ENCODE measurements at places on chromosomes 3 and 15.

DNA sequence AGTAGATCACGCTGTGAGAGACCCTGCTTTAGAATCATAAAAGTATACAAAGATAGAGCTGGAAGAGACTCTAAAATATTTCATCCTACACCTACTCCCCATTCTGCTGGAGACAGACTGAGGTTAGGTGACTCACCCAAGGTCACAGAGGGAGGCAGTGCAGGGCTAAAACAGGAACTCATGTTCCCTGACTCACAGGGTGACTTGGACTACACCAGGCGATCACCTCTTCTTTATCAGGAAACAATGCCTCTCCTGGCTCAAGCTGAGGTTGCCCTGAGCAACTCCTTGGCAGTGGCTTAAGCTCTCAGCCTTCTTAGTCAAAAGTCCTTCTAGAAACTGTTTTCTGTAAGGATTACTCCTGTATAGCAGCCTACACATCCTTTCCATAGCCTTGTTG, 26.4 kb upstream of the TNFAIP8L3 start:
- DNase-seq, result no peak
- H3K4me3 ChIP-seq, result no peak overlapping the region
- no peaks in the 10 kb centered on the region for H3K27me3 ChIP-seq
- no peak overlapping the region for H3K27ac ChIP-seq

DNA sequence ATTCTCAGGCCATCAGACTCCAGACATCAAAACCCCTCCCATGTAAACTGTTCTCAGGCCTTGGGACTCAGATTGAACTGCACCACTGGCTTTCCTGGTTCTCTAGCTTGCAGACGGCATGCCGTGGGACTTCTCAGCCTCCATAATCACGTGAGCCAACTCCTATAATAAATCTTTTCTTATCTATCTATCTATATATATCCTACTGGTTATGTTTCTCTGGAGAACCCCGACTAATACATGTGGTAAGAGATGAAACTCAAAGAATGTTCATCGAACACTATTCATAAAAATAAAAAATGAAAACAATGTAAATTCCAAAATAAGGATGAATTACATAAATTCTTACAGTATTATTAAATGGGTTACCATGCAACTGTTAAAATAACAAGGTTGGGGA, 84.5 kb upstream of the NTRK3 start:
- H3K27ac ChIP-seq, result no peak overlapping the region
- no peaks in the 10 kb centered on the region for H3K36me3 ChIP-seq
- no peak overlapping the region for H3K4me3 ChIP-seq
- H3K27me3 ChIP-seq, result no peaks in the 10 kb centered on the region
- H3K4me1 ChIP-seq, result no peaks in the 10 kb centered on the region

DNA sequence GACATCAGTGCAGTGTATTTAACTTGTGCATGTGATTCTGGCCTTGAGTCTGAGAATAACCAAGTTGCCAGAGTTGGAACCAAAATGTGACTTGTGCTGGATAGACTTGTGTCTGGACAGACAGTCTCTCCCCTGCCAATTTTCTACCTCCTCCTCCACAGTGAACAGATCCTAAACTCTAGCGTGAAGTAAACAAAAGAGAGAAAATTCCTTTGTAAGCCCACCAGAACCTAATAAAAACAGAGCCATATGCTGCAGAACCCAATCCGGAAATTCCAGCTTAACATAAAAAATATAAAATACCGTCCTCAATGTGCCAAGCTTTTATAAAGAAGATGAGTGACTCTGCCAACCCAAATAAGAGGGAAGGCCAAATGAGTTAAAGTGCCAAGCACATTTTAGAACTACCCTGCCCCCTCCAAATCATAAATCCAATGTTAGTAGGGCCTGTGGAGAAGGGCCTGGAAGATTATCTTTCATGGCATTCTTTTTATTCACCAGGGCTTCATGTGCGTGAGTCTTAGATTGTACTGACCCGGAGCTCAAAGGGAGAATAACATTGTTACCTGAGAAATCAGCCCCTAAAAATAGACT, 344.6 kb upstream of the PROK2 start:
- H3K27ac ChIP-seq, result no peak overlapping the region
- no peaks in the 10 kb centered on the region for H3K4me1 ChIP-seq
- no peaks in the 10 kb centered on the region for H3K36me3 ChIP-seq

DNA sequence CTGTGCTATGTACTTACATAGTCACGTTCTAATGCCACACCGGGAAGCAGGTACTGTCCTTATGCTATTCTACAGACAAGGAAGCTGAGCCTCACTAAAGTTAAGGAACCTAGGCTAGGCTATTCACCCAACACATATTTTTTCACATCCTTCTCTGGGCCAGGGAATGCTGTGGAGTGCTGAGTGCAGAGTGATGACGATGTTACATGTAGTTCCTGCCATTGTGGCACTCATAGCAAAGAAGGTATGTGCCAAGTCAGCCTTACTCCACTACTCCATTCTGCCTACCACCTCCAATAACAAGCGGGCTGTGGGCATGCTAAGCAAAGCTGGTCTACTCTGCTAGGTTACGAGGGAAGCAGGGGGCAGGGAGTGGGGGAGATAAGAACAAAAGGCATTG, 69.8 kb upstream of the SLC25A26 start:
- no peak overlapping the region for H3K27ac ChIP-seq
- peaks cover 11% of the 10 kb centered on the region for H3K4me1 ChIP-seq
- no peak overlapping the region for H3K4me3 ChIP-seq

GRCh38 chr3:64138656-64139375, 86.5 kb downstream of the PRICKLE2 start:
- no peak overlapping the region for H3K27ac ChIP-seq
- H3K27me3 ChIP-seq, result no peaks in the 10 kb centered on the region
- DNase-seq, result no peak
- H3K36me3 ChIP-seq, result no peaks in the 10 kb centered on the region
- H3K4me1 ChIP-seq, result peaks cover under 1% of the 10 kb centered on the region
- H3K4me3 ChIP-seq, result no peak overlapping the region

DNA sequence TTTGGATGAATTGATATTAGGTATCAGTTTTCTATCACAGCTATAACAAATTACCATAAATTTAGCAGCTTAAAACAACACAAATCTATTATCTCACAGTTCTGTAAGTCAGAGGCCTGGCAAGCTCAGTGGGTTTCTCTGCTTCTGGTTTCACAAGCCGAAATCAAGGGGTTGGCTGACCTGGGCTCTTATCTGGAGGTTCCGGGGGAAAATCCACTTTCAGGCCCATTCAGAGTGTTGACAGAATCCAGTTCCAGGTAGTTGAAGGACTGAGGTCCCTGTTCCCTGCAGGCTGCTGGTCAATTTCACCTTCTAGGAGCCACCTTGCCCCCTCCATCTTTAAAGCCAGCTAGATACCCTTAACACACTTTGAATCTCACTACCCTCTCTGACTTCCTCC, 11.1 kb upstream of the HHATL start:
- H3K27me3 ChIP-seq, result no peaks in the 10 kb centered on the region
- no peak overlapping the region for H3K27ac ChIP-seq
- no peaks in the 10 kb centered on the region for H3K36me3 ChIP-seq
- H3K4me1 ChIP-seq, result no peaks in the 10 kb centered on the region
- DNase-seq, result peak; percentile 8

- H3K36me3 ChIP-seq, result no peaks in the 10 kb centered on the region
- H3K4me3 ChIP-seq, result no peak overlapping the region
- DNase-seq, result peak; percentile 66
- no peaks in the 10 kb centered on the region for H3K4me1 ChIP-seq
Measured at GRCh38 chr3:47266709-47267489, 15.7 kb downstream of the KIF9 start.

DNA sequence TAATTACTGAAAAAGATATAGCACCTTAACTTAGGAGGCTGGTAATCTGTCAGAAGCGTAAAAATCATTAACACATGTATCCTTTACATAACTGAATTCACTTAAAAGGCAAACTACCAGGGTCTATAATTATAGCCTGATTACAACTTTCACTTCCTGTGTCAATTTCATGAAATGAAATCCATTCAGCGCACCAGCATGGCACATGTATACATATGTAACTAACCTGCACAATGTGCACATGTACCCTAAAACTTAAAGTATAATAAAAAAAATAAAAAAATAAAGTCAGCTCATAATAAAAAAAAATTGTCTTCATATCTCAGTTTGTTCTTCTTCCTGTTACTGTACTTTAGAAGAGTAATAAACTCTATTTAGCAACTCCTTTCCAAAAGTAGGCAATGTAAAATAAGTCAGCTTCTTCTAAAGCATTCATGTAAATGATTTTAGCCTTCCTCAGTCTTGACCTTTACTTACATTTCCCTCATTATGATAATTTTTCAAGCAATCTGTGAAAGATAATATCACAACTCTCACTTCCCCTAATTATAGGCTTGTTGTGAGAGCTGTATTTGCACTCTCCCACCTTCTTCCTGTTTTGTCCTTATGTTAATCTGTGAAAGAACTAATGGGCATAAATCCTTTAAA, 50.1 kb downstream of the KBTBD8 start:
- H3K36me3 ChIP-seq, result no peaks in the 10 kb centered on the region
- no peak for DNase-seq
- H3K4me3 ChIP-seq, result no peak overlapping the region
- H3K4me1 ChIP-seq, result no peaks in the 10 kb centered on the region
- no peak overlapping the region for H3K27ac ChIP-seq

GRCh38 chr15:39801641-39802309, 19.1 kb upstream of the FSIP1 start:
- no peak overlapping the region for H3K4me3 ChIP-seq
- no peaks in the 10 kb centered on the region for H3K27me3 ChIP-seq
- H3K4me1 ChIP-seq, result no peaks in the 10 kb centered on the region
- DNase-seq, result no peak

GRCh38 chr3:9630550-9631139, 18.7 kb upstream of the MTMR14 start:
- no peak overlapping the region for H3K4me3 ChIP-seq
- no peaks in the 10 kb centered on the region for H3K4me1 ChIP-seq
- DNase-seq, result no peak
- no peaks in the 10 kb centered on the region for H3K36me3 ChIP-seq
- no peaks in the 10 kb centered on the region for H3K27me3 ChIP-seq

GRCh38 chr15:71180986-71181853, 65.9 kb downstream of the THSD4 start:
- peaks cover 11% of the 10 kb centered on the region for H3K4me1 ChIP-seq
- no peaks in the 10 kb centered on the region for H3K36me3 ChIP-seq
- H3K27ac ChIP-seq, result no peak overlapping the region
- DNase-seq, result peak; percentile 82
- H3K4me3 ChIP-seq, result no peak overlapping the region
- no peaks in the 10 kb centered on the region for H3K27me3 ChIP-seq

- no peaks in the 10 kb centered on the region for H3K27me3 ChIP-seq
- H3K4me3 ChIP-seq, result no peak overlapping the region
- H3K4me1 ChIP-seq, result no peaks in the 10 kb centered on the region
Measured at GRCh38 chr3:3303636-3304035, 124.1 kb upstream of the CRBN start.

- no peaks in the 10 kb centered on the region for H3K27me3 ChIP-seq
- no peak for DNase-seq
- no peaks in the 10 kb centered on the region for H3K36me3 ChIP-seq
- H3K27ac ChIP-seq, result no peak overlapping the region
- no peaks in the 10 kb centered on the region for H3K4me1 ChIP-seq
- no peak overlapping the region for H3K4me3 ChIP-seq
Measured at GRCh38 chr3:6315906-6316305, 545.0 kb upstream of the GRM7 start.

GRCh38 chr3:120443626-120444123, 7.1 kb downstream of the FSTL1 start:
- H3K4me1 ChIP-seq, result peaks cover 5% of the 10 kb centered on the region
- H3K4me3 ChIP-seq, result no peak overlapping the region
- no peak for DNase-seq
- H3K27ac ChIP-seq, result no peak overlapping the region
- peaks cover 7% of the 10 kb centered on the region for H3K36me3 ChIP-seq

DNA sequence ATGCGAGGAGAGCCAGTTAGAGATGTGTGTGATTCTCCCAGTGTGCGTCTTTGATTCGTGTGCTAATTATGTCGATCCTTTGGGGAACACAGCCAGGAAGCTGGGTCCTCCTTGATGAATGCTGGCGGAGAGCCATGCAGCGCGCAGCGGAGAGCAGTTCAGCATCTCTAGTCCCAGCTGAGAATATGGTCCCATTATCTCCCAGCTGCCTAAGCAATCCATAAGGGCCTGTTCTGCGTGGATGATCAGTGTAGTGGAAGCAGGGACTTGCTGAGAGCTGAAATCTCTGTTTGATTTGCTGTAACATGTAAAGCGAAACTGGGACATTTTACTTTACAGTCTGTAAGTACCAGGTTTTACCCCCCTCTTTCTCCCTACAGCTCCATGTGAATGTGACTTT, 412.7 kb downstream of the CNTN4 start:
- no peaks in the 10 kb centered on the region for H3K4me1 ChIP-seq
- H3K4me3 ChIP-seq, result no peak overlapping the region
- no peak overlapping the region for H3K27ac ChIP-seq
- peak; percentile 27 for DNase-seq

GRCh38 chr3:144289057-144289456, 317.4 kb downstream of the DIPK2A start:
- no peak for DNase-seq
- no peak overlapping the region for H3K4me3 ChIP-seq
- H3K27ac ChIP-seq, result no peak overlapping the region
- no peaks in the 10 kb centered on the region for H3K36me3 ChIP-seq
- H3K27me3 ChIP-seq, result no peaks in the 10 kb centered on the region

GRCh38 chr15:72197041-72197459, 537 bp downstream of the GRAMD2A start:
- peaks cover 2% of the 10 kb centered on the region for H3K4me1 ChIP-seq
- peaks cover 18% of the 10 kb centered on the region for H3K36me3 ChIP-seq
- DNase-seq, result no peak
- peak overlapping the region; percentile 79 for H3K27ac ChIP-seq
- peak overlapping the region; percentile 8 for H3K4me3 ChIP-seq
- H3K27me3 ChIP-seq, result peaks cover 4% of the 10 kb centered on the region

DNA sequence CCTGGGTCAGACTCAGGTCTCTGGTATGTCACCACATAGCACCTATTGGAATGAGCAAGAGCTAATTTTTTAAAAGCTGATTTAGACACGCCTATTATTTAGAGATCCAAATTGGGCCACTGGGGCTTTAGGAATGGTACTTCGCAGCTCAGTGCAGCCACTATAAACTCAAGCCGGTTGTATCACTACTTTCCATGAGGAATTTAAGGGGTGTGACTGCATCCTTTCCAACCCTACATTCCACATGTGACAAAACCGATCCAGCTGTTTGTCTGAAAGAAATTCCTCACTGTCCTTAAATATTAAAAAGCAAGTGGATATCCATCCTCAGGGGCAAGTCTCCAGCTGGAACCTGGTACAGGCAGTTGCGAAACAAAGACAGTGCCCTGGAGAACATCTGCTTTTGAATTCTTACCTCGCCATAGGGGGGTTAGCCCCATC, 12.8 kb downstream of the VGLL3 start:
- H3K36me3 ChIP-seq, result peaks cover 16% of the 10 kb centered on the region
- H3K4me1 ChIP-seq, result peaks cover 4% of the 10 kb centered on the region
- H3K27me3 ChIP-seq, result no peaks in the 10 kb centered on the region

All from lung (tissue), 17 donors.